Vagina (tissue), 2 donors: ENCODE measurements at places on chromosomes 11 and 22.

GRCh38 chr11:1791912-1792311 lies 28.2 kb upstream of the CTSD start:
- no peak for DNase-seq

DNA sequence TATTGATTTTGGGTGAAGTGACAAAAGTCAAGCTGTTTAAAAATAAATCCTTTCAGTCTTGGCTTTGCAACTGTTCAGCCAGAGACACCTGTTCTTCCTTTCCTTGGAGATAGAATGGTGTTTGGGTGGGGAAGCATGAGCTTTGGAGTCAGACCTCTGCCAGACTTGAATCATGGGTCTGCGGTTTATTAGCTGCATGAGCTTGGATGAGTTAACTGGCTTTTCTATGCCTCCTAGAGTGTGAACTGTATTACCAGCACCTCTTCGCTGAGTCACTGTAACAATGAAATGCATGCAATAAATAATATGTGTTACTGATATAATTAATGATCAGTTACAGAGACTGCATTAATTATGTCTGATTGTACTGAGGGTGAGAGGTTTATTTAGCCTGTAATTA lies 13.5 kb upstream of the MYEOV start:
- no peak for DNase-seq

DNA sequence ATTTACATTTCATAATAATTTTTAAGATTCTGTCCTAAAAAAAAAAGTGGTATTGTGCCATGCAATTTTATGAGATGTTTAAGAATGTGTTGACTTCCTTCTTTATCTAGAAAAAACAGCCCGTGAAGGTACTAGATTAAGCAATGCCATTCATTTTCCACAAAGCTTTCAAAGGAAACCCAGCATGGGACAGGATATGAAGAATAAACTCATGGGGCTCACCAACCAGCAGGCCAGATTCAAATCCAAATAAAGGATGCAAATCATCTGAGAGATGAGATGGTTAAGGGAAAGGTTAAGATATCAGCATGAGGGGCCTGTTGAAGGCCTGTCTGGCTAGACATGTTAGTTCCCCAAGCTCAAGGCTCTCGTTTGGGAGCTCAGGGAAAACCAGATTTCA lies 199.1 kb downstream of the SWAP70 start:
- no peak for DNase-seq

- DNase-seq = no peak
These were observed 16.9 kb downstream of the CTTN start for GRCh38 chr11:70415191-70415590.

GRCh38 chr22:30266445-30267381 lies at the start of gene OSM:
TSS of gene OSM (minus strand) at chr22:30266851. CDS start at chr22:30266799, 52 bp downstream.
- DNase-seq = no peak
